ENCODE measurements at places on chromosomes 7 and 10. TPM values are rescaled to one million over a fixed set of nuclear protein-coding genes. Genes with fewer than 3 reads are reported as not detected.
A peak's percentile ranks its signal among the peaks of the same experiment; 100 is the strongest.

ATXN7L1 gene
- 22.3 TPM for total RNA-seq

GPR141 gene
- total RNA-seq, result 1.8 TPM

GRCh38 chr7:142240546-142240945, 17.3 kb downstream of the PRSS58 start:
- DNase-seq, result no peak

- no peak for DNase-seq
Observed at GRCh38 chr10:112214298-112214926, 30.8 kb upstream of the GPAM start.

DNA sequence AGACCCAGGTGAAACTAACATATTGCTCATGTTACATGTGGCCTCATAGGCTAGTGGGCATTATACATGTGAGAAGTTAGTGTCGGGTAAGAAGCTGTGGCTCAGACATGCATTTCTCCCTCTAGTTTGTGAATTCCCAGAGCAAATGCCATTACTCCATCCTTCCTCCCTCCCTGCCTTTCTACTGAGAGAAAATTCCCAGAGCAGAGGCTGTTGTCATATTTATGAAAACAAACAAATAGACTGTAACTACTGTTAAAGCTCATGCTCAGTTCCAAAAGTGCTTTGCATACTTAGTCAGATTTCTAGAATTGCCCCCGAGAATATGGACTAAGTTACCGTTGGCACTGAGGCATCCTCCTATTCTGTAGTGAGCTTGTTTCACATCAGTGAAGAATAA, 29.0 kb downstream of the ZNRF2 start:
- DNase-seq, result no peak

DNA sequence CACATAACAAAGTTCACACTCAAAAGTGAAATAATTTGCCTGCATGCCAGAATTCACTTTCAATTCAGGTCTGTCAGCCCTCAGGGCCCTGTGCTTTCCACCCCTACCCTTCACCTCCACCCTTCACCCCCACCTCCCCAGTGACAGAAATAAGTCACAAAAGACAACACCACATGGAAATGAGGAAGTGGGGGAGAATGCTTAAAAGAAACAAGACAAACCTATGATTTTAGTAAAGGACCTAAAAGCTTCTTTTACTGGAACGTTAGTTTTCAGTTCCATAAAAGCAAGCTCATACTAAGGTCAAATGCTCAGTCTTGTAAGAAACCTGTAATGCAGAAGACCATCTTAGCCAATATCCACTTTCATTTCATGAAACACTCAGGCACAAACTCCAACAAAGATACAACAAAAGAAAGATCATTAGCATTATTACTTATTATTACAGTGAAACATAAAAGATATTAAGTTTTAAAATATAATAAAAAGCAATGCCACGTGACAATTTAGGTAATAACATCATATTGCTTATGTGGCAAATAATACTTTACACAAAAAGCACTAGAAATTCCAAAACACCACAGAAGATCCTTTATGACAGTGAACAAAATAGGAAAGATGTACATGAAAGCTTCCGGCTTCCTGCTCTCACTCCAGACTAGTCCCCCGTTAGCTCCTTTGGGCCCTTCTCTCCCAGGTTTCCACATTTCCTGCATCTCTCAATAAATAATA, 112.1 kb downstream of the LMBR1 start:
- no peak for DNase-seq

DNA sequence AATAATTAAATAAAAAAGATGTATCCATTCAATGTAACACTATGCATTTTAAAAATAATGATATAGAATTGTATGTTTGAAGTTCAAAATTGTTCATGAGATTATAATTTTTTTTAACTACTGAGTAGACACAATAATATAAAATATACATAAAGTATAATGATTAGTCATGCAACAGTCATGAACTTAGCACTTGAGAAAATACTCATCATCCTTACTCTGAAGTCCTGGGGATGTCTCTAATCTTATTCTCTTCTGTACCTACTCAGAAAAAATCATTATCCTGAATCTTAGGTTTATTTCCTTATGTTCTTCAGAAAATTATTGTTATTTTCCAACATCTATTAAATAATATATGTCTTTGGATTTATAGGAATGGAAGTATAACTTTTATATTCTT, 26.4 kb upstream of the IKZF1 start:
- no peak for DNase-seq

- DNase-seq, result no peak
Observed at GRCh38 chr7:105003275-105003674, 10.7 kb upstream of the KMT2E start.

DNA sequence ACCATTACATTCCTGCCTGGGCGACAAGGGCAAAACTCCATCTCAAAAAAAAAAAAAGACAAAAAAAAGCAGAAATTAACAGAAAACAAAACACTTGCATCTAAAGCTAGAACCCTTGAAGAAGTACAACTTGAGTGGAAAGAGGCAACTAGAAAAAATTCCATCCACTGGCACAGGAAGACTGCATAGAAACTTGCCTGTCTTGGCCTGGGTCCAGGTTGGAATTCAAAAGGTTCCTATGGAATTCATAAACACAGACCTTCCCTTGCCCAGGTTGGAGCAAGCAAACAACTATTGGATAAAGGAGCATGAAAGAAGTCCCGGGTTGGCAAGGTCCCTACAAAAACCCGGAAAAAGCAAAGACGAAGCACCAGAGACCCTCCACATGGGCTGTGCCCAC, 69.8 kb downstream of the CCDC71L start:
- DNase-seq, result no peak

- no peak for DNase-seq
Observed at GRCh38 chr10:107010531-107010930, 154.0 kb downstream of the SORCS1 start.

DNA sequence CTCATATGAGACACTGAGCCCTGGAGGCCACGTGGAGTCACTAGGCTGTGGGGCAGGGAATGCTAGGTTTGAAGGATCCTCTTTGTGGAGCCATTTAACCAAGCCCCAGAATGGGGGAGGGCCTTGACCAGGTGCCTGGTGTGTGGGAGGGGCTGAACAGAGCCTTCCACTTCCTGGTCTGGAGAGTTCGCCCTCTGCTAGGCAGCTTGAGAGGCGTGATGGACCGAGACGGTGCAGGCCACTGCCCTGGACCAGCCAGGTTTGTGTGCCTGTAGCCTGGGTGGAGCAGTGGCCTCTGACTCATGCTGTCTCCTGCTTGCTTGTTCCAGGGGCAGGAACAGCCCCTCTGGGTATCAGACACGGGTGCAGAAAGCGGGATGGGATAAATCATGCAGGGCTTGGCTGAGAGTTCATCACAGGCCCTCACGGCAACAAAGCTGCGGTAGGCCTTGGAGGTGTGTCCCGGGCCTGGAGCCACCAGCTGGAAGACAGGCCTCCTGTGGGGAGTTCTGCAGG, 27.4 kb downstream of the ADAMTS14 start:
- no peak for DNase-seq

- peak; percentile 90 for DNase-seq
Observed at GRCh38 chr10:101141616-101142532, 10.8 kb downstream of the TLX1 start.
